ENCODE measurements at places on chromosomes 13 and 19. TPM values are rescaled to one million over a fixed set of nuclear protein-coding genes. Genes with fewer than 3 reads are reported as not detected.

The BSPH1 gene
- total RNA-seq: not detected

The NDUFA11 gene
- total RNA-seq: 193 TPM

The C1QTNF9B gene
- not detected for total RNA-seq

DNA sequence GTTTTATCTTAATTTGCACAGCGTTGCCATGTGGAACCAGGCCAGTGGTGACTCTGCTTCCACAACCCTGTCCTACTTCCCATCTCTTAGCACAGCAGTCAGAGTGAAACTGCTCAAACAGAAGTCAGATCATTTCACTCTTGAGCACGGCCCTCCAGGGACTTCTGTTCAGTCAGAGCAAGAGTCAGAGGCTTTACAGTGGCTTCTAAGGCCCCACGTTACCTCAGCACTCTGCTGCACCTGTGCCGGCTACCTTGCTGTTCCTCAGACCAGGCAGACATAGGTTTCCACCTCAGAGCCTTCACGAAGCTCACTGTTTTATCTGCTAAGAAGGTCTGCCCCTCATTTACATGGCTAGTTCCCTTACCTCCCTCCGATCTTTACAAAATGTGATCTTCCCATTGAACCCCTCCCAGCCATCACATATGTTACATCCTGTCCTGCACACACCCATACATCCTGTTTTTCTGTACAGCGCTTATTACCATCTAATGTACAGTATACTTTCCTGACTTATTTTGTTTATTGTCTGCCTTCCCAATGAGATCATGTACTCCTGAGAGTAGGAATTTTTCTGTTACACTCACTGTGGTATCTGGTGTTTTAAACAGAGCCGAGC lies 41.6 kb downstream of the TM9SF2 start:
- peak; percentile 43 for DNase-seq

GRCh38 chr13:19184176-19184575 lies 2.6 kb upstream of the TUBA3C start:
- DNase-seq: no peak

- DNase-seq: no peak
These were observed 28.8 kb upstream of the SPATA13 start for GRCh38 chr13:24131749-24132148.

DNA sequence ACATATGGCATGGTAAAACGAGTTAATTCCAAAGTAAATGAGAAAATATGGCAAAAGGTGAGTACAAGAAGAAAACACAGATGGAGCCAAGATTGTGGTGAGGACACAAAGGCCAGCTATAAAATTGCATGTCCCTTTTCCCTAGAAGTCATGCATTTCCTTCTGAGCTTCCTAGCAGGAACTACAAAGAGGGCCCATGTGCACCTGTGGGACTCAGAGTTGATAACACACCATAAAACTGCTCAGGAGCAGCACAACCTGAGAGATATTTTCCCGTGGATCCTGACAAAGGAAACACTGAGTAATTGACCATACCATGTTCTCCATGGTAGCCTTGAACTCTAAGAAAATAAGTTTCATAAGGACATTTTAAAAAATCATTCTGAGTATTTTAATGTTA lies 228.3 kb downstream of the DLEU7 start:
- DNase-seq: no peak

GRCh38 chr13:108897955-108898354 lies 268.5 kb downstream of the MYO16 start:
- DNase-seq: no peak

GRCh38 chr19:7663706-7664105 lies 5.1 kb upstream of the RETN start:
- DNase-seq: no peak

Data from glutamatergic neuron (in vitro differentiated cells).